Naive thymus-derived CD8-positive, alpha-beta T cell (primary cell): ENCODE measurements at places on chromosomes 7 and 10.

DNA sequence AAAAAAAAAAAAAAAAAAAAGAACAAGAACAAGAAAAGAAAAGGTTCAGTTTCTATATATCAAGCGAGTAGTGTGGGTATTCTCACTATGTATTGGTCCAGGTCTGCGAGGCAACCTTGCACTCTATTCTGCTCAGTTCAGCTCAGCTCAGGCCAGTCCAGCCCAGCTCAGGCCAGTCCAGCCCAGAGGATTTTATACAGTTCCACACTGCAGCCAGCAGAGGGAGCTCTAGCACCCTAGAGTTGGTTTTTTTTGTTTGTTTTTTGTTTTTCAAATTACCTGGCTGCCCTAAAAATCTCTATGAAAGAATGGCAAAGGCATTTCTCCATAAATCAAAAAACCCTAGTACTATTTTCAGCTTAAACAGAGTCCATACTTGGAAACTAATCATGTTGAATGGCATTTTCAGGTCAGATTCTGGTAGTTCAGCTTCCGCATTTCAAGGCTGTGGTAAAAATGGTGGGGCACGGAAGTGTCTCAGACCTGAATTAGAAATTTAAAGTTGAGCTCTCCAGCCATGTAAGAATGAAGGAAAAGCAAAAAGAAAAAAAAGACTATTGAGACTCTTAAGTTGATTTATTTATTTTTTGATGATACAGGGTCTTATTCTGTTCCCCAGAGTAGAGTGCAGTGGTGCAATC is 55.2 kb upstream of the GSDME start:
- peak; percentile 41 for DNase-seq
- no peaks in the 10 kb centered on the region for H3K4me1 ChIP-seq
- H3K27me3 ChIP-seq, result no peaks in the 10 kb centered on the region
- peaks cover 11% of the 10 kb centered on the region for H3K36me3 ChIP-seq
- H3K4me3 ChIP-seq, result no peak overlapping the region
- H3K27ac ChIP-seq, result peak overlapping the region; percentile 38

GRCh38 chr10:101879456-101880231 is 36.0 kb upstream of the KCNIP2 start:
- DNase-seq, result no peak
- no peak overlapping the region for H3K4me3 ChIP-seq
- no peaks in the 10 kb centered on the region for H3K27me3 ChIP-seq
- H3K27ac ChIP-seq, result no peak overlapping the region

GRCh38 chr10:4648999-4649398 is 177.0 kb upstream of the AKR1E2 start:
- H3K4me1 ChIP-seq, result no peaks in the 10 kb centered on the region
- H3K27ac ChIP-seq, result no peak overlapping the region
- DNase-seq, result no peak
- H3K4me3 ChIP-seq, result no peak overlapping the region
- peaks cover 2% of the 10 kb centered on the region for H3K27me3 ChIP-seq

DNA sequence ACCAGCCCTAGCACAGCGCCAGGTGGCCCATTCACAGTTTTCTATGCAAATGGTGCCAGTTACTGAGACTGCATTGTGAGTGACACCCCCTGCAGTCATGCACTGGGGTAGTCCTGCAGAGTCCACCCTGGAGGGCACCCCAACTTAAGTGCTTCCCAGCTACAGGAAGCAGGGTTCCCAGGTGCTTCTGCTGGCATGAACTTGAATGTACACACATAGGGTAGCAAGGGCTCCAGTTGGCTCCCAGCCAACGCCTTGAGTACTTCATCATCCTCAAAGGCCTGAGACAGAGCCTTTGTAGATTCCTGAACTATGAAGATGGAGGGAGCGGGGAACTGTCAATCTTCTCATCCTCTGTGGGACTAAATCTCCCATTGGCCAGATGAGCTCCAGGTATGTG is 11.5 kb upstream of the NPFFR1 start:
- no peak overlapping the region for H3K4me3 ChIP-seq
- H3K36me3 ChIP-seq, result no peaks in the 10 kb centered on the region
- DNase-seq, result no peak
- no peak overlapping the region for H3K27ac ChIP-seq
- no peaks in the 10 kb centered on the region for H3K27me3 ChIP-seq
- H3K4me1 ChIP-seq, result peaks cover 1% of the 10 kb centered on the region

DNA sequence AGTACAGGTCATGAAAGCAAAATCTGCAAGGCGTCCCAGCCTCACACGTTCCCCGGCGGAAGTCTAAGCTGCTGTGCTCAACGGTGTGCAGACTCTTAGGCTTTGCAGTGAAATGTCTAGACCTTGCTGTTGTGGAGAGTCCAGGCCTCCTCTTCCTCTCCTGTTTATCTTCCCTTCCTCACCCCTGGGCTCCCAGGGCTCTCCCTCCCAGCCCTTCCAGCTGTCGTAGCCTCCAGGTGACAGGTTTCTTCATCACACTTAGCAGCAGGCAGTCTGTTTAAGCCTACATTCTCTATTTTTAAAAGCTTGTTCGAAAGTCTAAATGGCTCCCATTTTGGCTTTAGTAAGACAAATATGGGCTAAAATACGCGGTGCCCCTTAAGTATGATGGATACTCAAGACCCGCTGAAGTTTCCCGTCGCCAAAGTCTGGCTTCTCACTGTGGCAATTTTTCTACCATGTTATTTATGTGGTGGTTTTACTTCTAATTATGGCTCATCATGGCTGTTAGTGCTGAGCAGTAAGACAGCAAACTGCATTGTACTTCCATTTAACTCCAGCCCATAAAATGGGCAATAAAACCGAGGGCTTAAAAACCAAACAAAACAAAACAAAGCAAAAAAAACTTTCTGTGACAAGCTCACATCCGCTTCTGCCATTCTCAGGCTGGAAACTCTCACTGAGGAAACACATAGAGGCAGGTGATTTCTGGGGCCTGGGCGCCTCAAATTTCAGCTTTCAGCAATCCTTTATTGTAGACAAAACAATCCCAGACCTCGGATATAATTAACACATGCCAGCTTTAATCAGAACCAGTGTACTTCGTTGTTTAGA is 243.2 kb downstream of the SNX10 start:
- peaks cover 23% of the 10 kb centered on the region for H3K27me3 ChIP-seq
- H3K4me1 ChIP-seq, result no peaks in the 10 kb centered on the region
- H3K36me3 ChIP-seq, result no peaks in the 10 kb centered on the region
- no peak for DNase-seq
- H3K27ac ChIP-seq, result peak overlapping the region; percentile 79

DNA sequence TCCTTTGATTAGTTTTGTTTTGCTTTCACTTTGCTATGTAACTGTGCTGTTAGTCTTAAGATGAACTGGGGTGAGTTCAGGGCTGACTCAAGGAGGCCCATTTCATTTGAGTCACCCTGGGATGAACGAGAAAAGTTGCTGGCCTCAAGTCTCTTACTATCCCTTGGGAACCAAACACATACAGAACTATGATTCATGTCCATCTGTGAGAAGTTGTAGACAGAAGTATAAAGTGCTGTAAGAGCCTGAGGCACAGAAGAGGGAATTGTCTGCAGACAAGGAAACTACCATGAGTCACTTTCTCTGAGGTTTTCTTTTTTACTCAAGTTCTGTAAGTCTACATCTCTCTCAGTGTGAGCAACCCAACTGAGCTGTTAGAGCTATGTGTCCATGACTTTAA is 179.8 kb upstream of the CSTF2T start:
- no peaks in the 10 kb centered on the region for H3K36me3 ChIP-seq
- no peak for DNase-seq
- H3K27ac ChIP-seq, result no peak overlapping the region
- peaks cover 5% of the 10 kb centered on the region for H3K4me1 ChIP-seq

DNA sequence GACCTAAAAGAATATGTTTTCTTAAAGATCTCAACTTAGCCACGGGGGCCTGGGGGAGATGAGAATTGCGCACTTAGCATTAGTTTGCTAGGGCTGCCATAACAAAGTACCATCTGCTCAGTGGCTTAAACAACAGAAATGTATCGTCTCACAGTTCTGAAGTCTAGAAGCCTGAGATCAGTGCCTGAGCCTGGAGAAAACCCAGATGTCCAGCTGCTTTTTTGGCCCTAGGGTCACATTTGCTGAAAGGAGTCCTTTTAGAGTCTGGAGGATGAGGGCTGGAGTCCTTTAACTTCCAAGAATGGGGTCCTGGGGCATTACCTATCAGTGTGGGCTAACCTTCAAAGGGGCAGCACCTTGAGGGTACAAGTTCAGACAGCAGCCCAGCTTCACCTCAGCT is 48.2 kb downstream of the SMURF1 start:
- peaks cover 39% of the 10 kb centered on the region for H3K4me1 ChIP-seq
- no peak for DNase-seq
- H3K36me3 ChIP-seq, result peaks cover 18% of the 10 kb centered on the region
- no peak overlapping the region for H3K27ac ChIP-seq
- no peaks in the 10 kb centered on the region for H3K27me3 ChIP-seq
- H3K4me3 ChIP-seq, result no peak overlapping the region

GRCh38 chr7:85669225-85669624 is 482.4 kb upstream of the SEMA3D start:
- H3K36me3 ChIP-seq, result no peaks in the 10 kb centered on the region
- H3K27ac ChIP-seq, result no peak overlapping the region
- H3K4me1 ChIP-seq, result no peaks in the 10 kb centered on the region
- no peak overlapping the region for H3K4me3 ChIP-seq
- DNase-seq, result no peak

DNA sequence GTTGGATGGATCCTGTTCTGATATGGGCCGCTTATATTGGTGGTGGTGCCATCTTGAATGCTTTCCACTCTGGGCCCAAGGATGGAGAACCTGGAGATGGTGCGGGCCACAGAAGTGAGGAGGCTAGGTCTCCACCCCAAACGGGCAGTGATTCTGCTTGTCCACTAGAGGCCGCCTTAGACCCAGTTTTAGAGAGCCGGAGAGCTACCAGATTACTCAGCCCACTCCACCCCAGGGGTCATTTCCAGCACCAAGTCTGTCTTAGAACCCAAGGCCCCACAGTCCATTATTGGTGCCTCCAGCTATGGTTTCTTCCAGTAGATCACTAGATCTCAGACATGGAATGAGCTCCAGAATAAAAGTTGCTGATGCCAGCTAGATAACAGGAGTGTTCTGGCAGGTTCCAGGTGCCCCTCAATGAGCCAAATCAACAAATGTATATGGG is 11.8 kb upstream of the CAMK2G start:
- H3K4me1 ChIP-seq, result peaks cover 5% of the 10 kb centered on the region
- peak; percentile 74 for DNase-seq
- H3K36me3 ChIP-seq, result no peaks in the 10 kb centered on the region
- H3K27me3 ChIP-seq, result no peaks in the 10 kb centered on the region
- no peak overlapping the region for H3K27ac ChIP-seq

DNA sequence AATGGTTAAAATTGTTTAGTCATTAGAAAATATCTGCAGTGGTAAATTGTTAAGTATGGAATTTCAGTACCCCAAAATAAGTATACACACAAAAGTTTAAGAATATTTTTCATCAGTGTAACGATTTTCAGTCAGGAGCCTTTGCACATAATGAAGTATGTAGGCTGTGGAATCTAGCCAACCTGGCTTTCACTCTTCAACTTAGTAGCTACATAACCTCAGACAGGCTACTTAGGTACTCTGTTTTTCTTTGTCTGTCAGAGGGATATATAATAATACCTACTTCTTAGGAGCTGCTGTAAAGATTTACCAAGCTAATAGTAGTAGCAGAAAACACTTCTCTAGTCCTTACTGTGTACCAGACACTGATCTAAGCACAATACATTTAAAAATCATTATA is 137.5 kb downstream of the ZEB1 start:
- H3K36me3 ChIP-seq, result peaks cover 44% of the 10 kb centered on the region
- DNase-seq, result no peak
- H3K4me1 ChIP-seq, result peaks cover 17% of the 10 kb centered on the region

GRCh38 chr7:118473271-118473670 is 248.8 kb downstream of the ANKRD7 start:
- no peak overlapping the region for H3K27ac ChIP-seq
- H3K4me1 ChIP-seq, result no peaks in the 10 kb centered on the region
- no peaks in the 10 kb centered on the region for H3K27me3 ChIP-seq
- DNase-seq, result no peak

- H3K27ac ChIP-seq, result no peak overlapping the region
- peaks cover 38% of the 10 kb centered on the region for H3K4me1 ChIP-seq
- DNase-seq, result no peak
- no peaks in the 10 kb centered on the region for H3K27me3 ChIP-seq
- H3K4me3 ChIP-seq, result peak overlapping the region; percentile 40
Observed at GRCh38 chr7:7817748-7818147, 99.3 kb upstream of the RPA3 start.

DNA sequence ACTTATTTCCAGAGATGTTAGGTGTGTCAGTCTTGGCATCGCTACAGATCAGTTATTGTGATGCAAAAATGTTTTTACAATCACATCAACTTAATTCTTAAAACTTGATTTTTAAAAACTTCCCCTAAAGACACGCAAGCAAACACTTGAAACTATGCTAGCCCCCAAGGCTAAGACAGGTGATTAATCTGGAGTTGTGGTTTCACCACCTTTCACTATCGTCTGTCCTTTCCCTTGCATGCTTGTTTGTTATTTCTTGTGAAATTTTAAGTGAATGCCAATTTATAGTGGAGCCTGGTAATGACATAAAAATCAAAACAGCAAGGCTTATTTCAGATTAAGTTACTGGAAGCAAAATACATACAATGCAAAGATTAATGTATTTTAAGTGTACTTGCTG is 70.4 kb downstream of the SLC35B4 start:
- no peaks in the 10 kb centered on the region for H3K4me1 ChIP-seq
- no peak overlapping the region for H3K27ac ChIP-seq
- no peak overlapping the region for H3K4me3 ChIP-seq
- no peaks in the 10 kb centered on the region for H3K27me3 ChIP-seq
- no peak for DNase-seq

DNA sequence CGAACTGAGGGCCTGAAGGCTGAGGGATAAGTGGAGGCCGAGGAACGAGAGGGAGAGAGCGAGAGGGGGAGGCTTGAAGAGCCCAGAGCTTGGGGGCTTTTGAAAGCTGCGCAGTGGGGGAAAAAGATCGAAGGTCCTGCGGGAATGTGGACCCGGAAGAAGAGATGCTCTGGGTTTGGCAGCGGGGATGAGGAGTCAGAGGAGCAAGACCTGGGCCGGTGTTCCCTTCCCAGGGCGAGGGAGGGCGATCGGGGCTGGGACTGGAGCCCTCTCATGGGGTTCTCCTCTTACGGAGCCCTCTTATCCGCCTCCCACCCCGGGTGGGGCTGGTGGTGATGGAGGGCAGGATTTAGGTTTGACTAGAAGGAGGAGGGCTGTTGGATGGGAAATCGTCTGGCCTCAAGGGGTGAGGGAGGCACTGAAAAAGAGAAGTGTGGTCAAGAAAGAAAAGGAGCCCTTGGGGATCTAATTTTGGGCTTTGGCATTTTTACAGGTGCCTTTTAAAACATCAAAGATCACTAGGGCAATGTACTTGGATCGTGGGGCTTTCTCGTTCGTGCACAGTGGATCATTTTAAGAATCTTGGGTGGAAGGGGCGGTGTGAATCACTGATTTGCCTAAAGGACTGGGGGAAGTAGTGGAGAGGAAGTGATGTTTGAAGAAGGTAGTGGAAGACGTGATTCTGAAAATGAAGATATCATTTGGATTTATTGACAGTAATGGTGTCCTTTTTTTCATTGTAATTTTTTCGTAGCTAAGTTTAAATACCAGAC is 637 bp downstream of the SAMD8 start:
- H3K4me3 ChIP-seq, result peak overlapping the region; percentile 92
- peak; percentile 54 for DNase-seq
- H3K36me3 ChIP-seq, result no peaks in the 10 kb centered on the region
- H3K4me1 ChIP-seq, result peaks cover 63% of the 10 kb centered on the region
- no peaks in the 10 kb centered on the region for H3K27me3 ChIP-seq
- H3K27ac ChIP-seq, result peak overlapping the region; percentile 98

- H3K27ac ChIP-seq, result peak within 1 kb of the TSS; percentile 98
- DNase-seq, result peak; percentile 75
- H3K36me3 ChIP-seq, result peaks cover 20% of the 10 kb centered on the region
- peak within 1 kb of the TSS; percentile 99 for H3K4me3 ChIP-seq
Observed at GRCh38 chr10:8054494-8055407, at the start of gene GATA3. GATA3 (plus strand) TSS chr10:8054688; CDS start chr10:8055656, 968 bp downstream.
